ENCODE measurements at places on chromosomes 1 and 21.

- peak; percentile 82 for DNase-seq
Measured at GRCh38 chr1:161921990-161922389, 101.7 kb downstream of the OLFML2B start.

- DNase-seq = peak; percentile 26
Measured at GRCh38 chr1:204894031-204894430, 23.4 kb downstream of the NFASC start.

DNA sequence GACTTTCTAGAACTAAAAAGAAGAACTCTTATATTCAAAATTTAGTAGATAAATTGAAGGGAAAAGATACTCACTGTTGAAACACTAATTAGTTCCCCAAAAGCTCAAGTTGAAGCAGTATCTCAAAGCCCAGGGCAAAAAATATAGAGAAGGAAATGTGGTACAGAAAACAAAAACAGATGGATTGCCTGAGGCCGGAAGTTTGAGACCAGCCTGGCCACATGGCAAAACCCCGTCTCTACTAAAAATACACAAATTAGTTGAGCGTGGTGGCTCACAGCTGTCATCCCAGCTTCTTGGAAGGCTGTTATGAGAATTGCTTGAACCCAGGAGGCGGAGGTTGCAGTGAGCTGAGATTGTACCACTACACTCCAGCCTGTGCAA is 36.0 kb downstream of the FAM177B start:
- DNase-seq = no peak

DNA sequence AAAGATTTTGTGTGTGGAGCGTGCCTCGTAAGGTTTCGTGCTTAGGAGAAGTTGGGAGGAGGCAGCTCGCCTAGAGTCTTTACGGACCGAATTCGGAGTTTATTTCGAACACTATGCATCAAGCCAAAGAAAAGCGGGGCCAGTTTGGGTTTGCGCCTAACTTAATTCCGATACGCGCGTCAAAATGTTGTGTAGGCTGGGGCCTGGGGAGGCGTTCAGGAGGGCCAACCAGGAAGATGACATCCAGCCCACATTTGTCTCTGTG is 6.4 kb downstream of the FOXD2 start:
- DNase-seq = no peak

GRCh38 chr1:3928586-3928985 is 28.5 kb upstream of the C1orf174 start:
- DNase-seq = no peak

- DNase-seq = no peak
Measured at GRCh38 chr21:19076031-19076430, 672.4 kb upstream of the TMPRSS15 start.

GRCh38 chr21:26282058-26282457 is 111.5 kb upstream of the APP start:
- DNase-seq = no peak

- no peak for DNase-seq
Measured at GRCh38 chr1:64171246-64171645, 32.2 kb upstream of the UBE2U start.

DNA sequence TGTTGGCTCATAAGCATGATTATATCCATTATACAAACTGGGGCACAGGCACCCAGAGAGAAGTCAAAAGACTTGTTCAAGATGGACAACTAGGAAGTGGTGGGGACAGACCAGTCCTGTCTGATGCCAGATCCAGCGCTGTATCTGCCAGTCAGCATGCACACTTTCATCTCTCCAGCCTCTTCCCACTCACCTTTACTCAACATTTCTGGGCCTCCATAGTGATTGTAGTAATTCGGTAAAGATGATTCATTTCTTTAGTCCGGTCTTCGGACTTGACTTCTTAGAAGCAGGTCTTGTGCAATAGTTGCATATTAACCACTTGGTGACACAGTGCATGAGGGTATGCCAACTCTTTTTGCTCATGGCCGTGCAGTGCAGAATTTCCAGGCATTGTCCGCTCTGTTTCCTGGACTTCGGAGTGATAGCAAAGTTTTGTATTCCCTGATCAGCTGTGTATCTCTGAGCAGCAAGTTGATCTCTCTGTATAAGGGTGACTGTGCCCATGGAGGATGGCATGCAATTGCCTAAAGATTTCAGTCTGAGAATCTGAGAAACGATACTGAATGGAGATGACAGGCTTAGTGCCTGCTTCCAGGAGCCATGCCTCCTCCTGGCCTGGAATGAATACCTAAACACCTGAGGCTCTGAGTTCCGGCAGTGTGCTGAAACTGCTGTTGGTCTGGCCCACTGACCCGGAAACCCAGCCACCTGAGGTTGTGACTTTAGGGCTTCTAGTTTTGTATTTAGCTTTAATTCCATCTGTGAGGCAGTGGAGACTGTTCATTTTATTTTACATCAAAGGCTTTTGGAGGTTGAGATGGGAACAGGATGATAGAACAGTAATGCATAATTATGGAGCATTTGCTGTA is 39.0 kb downstream of the GALNT2 start:
- DNase-seq = peak; percentile 43

- DNase-seq = no peak
Measured at GRCh38 chr21:45270306-45270821, 17.3 kb downstream of the POFUT2 start.

DNA sequence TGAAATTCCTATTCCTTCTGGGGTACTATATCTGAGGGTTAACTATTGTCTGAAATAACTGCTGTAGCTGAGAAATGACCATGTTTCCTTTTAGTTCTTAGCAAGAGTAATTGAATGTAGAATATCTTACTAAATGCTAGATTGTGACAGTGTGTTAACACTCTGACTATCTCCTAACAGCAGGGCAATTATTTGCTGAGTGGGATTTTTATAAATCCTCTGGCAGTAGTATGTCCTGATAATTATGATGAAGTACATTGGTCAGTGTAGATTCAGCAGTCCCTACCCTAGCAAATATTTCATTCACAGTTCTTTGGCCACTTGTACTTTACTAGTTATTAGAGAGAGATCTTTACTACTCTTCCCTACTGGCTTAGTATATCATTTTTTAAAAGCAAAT is 138.6 kb downstream of the SPATA17 start:
- no peak for DNase-seq

GRCh38 chr1:65146908-65147423 is 1.0 kb upstream of the AK4 start:
- no peak for DNase-seq

- no peak for DNase-seq
Measured at GRCh38 chr1:215772151-215772550, 205.0 kb downstream of the KCTD3 start.

- no peak for DNase-seq
Measured at GRCh38 chr1:216224233-216224632, 199.0 kb downstream of the USH2A start.

GRCh38 chr1:213337025-213337678 is 286.1 kb downstream of the RPS6KC1 start:
- DNase-seq = no peak

DNA sequence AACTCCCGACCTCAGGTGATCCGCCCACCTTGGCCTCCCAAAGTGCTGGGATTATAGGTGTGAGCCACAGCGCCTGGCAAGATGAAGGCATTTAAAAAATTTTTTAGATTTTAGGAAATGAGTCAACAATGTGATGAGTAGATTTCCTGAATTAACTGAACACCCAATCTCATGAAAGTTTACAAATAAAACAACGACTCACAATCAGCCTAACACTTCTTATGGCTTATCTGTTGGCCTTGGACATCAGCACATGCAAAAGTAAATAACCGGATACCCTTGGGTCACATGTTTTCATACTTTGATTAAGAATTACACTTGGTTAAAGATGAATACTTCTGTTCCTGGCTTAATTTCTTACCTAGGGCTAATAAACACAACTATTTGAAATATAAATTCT is 3.0 kb downstream of the GNG12 start:
- DNase-seq = no peak

DNA sequence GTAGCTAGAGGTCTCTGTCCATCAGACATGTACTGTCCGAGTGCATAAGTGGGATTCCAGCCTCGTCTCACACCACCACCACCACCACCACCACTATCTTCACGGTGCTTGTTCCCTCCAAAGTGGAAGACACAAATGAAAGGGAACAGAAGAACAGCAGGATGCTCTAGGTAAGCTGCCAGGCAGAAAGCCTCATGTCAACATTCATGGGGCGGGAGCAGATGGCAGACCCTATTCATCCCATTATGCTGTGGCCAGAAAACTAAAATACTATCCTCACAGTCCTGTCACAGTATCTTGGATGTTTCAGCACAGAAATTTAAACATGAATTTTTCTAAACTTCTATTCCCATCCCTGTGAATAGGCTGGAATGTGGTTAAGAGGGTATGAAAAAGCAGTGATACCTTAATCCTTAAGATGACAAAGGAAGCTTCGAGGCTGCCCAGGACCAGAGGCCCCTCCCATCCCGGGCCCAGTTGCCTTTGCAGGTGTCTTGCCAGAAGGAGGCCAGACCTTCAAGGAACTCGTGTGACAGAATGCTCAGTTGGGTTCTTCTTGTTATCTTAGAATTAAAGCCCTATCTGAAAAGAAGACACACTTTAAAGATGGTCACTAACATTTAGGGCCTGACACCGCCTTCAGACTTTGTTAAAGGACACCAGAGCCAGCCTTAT is 24.7 kb downstream of the APCS start:
- DNase-seq = no peak

GRCh38 chr1:22139817-22140216 is 3.1 kb downstream of the WNT4 start:
- DNase-seq = no peak

GRCh38 chr1:115052454-115053083 is 22.9 kb downstream of the TSHB start:
- DNase-seq = peak; percentile 39

DNA sequence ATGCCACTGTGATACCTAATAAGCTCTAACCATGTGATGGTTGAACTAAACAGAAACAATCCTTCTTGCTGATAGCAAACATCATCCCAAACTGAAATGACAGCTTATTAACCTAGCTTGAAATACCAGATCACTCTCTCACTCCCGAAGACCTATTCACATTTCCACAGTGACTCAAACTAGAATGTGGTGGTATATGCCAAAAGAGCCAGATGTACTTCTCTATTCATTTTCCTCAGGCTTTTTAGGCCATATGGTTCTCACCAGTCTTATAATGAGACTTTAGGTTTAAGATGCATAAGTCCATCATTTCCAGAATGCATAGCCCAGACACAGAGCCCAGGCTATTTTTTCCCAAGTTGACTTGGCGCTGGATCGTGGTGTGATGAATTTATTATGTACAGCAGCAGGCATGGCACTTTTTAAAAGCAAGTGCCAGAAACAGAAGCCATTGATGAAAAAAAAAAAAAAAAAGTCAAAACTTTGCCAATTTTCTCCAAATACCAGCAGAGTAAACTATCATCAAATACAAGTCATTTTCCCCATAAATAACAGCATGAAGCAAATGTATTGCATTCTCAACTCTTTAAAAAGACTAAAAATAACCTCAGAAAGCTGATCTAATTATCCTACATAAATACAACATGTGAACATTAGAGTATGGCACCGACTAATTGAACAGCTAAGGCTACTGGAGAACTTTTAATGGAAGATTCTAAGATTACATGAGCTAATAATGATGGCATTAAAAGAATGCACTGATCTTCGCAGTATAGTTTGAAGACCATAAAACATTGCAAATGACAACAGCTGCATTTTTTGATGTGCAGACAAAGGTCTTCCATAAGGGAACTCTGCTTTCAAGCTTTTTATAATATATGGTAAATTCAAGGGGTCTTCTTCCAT is 365.4 kb downstream of the LRRIQ3 start:
- no peak for DNase-seq

DNA sequence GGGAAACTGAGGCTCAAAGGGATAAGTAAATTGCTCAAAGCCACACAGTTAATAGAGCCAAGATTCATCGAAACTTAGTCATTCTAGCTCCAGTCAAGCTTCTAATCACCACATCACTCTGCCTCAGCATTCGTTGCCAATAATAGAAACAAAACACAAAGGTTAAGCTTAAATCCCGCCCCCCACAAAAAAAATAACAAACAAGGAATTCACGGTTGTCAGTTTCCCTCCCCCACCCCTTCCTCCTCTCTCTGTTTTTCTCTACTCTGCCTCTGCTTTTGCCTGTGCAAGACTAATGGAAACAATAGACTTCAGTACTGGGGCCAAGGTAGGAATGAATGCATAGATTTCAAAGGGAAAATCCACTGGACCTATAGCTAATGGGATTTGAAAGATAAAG is 70.7 kb upstream of the ZNF644 start:
- DNase-seq = no peak

DNA sequence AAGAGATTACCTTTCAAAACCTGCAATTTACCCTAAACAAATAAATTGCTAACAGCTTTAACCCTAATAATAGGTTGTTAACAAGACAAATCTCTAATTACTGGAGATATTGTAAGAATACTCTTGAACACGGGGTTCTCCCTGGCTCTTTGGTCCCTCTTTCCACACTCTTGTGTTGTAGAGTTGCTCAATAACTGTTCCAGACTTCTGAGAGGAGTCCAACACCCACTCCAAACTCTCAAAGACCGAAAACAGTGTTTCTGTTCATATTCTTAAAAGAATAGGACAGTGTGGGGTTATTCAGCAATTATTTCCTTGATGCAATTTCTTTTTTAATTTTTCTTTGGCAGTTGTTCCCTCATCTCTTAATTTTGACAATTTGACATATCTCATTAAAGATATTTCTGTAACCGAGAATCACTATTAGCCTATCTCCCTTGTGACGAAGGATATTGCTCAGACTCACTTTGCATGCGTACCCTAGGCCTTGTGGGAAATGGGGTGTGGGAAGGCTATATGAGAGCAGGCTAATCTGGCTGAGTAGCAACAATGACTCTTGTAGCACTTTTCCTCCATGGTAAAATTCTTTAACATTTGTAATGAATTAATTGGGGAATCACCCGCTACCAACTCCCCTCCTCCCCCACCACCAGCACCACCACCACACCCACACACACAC is 90.7 kb downstream of the SLC25A24 start:
- DNase-seq = no peak

DNA sequence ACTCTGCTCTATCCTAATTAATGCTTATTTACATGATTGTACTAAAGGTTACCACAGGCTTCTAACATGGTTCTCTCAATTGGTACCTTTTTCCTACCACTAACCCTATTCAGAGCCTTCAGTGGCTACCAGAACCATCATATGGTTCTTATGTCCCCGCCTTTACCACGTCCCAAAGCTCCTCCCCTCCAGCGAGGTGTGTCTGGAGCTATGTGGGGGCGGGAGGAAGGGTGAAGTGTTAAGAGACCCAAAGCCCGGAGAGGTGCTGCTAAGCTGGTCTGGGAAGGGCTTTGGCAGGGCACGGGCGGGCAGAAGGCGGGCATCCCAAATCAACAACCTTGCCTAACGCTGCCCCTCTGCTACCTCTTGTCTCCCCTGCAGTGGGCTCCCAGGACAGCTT is 10.0 kb downstream of the SPATA46 start:
- DNase-seq = no peak

GRCh38 chr1:24062221-24062620 is 49.7 kb downstream of the MYOM3 start:
- no peak for DNase-seq

DNA sequence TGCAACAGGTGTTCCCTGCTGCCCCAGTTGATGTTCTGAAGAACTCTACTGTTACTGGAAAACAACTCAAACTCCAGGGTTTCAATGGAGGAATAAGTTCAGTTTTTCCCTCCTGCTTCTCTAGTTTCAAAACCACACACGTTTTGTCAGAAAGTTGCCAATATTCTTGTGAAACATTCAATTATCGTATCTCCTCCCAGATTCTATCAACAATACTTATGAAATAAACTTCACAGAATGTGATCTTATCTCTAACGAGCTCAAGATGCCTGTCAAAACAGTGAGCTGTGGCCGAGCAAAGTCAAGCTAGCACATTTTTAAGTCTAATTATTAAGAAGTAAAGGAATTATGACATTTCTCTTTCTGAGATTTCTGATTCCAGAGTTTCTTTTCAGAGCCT is 4.7 kb downstream of the OR2B11 start:
- no peak for DNase-seq
